Fibroblast of lung (primary cell): ENCODE measurements at places on chromosomes 7 and 10. TPM values are rescaled to one million over a fixed set of nuclear protein-coding genes. Genes with fewer than 3 reads are reported as not detected.

Gene COL1A2
- 2,400 and 2,928 TPM in 2 replicates for total RNA-seq

DNA sequence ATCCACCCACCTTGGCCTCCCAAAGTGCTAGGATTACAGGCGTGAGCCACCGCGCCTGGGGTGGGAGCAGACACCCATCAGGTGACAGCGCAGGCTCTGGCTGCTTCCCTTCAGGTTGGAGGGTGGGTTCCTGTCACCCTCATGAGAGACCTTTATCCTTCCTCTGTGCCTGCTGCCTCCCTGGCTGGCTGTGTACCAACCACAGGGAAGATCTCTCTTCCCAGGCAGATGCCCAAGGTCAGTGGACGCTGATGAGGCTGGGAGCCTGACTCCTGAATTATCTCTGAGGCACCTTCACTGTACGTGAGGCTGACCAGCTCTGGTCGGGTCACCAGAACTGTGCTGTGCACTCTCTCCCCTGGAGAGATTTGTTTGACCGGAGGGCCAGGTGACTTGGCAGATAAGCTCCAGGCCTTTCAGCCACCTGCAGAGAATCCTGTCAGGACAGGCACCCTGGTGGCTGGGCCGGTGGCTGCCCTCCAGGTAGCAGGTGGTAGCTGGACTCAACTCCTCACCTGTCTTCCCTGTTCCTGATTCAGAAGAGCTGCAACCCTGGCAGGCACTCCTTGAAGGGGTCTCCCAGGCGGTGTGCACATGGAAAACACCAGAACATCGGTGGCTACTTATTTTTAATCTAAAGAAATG lies 251.9 kb downstream of the GLRX3 start:
- no peak for DNase-seq

DNA sequence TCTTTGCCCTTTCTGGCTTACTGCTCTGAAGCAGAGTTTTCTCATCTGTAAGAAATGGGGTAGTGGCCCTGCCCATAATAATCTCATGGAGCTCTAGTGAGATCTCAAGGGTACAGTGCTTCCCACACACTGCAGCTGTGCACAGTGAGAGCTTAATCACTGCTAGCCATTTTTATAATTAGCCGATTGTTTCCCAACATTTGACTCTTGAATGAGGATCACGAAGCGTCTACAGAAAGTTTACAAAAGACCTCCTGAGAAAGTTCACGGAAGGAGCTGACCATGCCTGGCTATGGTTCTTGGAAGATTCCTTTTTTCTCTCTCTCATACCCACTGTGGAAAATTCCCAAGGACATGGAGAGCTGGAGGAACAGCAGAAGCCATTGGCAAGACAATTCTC lies 70.4 kb downstream of the FAM171A1 start:
- no peak for DNase-seq

GRCh38 chr10:11986593-11987216 lies 55.9 kb downstream of the UPF2 start:
- peak; percentile 88 for DNase-seq

Gene PLEKHS1
- not detected in 2 replicates for total RNA-seq

GRCh38 chr10:110033701-110034235 lies 26.0 kb downstream of the ADD3 start:
- DNase-seq, result no peak

GRCh38 chr7:53638517-53638916 lies 603.1 kb downstream of the POM121L12 start:
- DNase-seq, result no peak

- DNase-seq, result no peak
These were observed 338.8 kb downstream of the ELMO1 start for GRCh38 chr7:37109843-37110242.

GRCh38 chr10:90418869-90419652 lies 438.8 kb downstream of the HTR7 start:
- peak; percentile 96 for DNase-seq

Gene CYP3A7
- total RNA-seq, result 23.9 and 37.8 TPM in 2 replicates

Gene MAGI2
- total RNA-seq, result 9.2 and 17.0 TPM in 2 replicates

DNA sequence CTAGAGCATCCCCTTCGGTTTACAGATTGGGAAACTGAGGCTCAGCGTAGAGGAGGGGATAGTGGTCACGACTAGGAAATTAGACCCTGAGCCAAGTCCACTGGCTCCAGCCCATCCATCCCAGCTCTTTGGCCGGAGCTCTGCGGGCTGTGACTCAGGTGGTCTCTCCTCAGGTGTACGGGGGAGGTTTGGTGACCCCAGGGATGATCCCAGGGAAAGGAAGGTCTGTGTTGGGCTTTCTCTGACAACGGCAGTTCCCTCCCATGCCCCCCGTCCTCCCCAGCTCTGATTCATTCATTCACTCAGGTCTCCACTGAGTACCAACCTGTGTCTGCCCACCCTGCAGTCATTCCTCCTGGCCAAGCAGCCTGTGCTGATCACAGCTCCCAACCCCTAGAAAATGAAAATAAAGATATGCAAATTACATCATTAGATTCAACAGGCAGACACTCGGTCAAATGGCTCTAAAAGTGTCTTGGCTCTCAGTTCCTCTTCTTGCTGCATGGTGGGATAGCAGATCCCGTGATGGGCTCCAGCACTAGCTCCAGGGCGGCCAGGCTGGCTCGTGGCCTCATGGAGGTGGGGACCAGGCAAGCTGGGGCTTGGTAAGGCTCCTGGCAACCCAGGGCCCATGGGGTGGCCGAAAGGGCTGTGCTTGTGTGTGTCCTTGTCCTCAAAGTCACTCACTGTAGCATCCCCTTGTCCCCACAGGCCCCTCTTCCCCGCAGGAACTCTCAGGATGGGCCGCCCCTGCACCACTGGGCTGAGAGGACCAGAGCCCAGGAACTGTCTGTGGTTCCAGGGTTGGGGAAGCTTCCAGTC lies 37.8 kb downstream of the CLRN3 start:
- no peak for DNase-seq

Gene TMEM130
- total RNA-seq, result 0.26 and 0.66 TPM in 2 replicates

Gene SEMA3D
- total RNA-seq, result 4.6 and 12.1 TPM in 2 replicates

DNA sequence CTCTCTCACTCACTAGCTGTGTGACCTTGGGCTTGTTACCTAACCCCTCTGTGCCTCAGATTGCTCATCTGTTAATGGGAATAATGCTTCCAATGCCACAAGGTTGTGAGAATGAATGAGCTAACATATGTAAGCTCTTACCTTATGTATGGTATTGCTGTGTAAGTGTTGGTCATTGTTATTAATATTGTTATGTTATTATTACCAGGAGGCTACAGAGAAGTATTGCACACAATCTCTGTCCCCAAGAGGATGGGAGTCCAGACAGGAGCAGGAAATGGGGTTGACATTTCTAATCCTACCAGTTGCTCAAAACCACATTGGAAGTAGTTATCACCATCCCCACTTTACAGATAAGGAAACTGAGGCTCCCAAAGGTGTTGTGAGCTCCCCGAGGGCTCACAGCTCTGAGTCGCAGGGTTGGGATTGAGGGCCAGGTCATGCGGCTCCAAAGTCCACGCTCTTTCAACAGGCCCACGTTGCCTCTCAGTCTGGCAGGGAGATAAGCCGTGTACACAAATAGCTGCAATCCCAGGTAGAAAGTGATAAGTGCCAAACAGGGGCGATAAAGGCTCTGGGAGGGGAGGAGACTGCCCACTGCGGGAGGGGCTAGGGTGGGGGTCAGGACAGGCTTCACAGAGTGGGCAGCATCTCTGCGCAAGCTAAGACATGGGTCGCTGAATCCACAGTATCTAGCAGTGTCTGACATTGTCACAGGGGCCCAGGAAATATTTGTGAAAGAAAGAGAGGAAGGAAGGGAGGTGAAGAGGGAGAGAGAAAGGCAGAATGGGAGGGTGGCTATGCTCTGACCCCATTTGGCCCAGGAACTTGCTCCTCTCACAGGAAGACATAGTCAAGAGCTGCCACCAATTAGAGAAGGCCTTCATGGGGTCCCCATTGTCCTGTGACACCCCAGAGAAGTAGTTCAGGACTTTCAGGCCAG lies 9.6 kb upstream of the ZMIZ1 start:
- DNase-seq, result no peak

DNA sequence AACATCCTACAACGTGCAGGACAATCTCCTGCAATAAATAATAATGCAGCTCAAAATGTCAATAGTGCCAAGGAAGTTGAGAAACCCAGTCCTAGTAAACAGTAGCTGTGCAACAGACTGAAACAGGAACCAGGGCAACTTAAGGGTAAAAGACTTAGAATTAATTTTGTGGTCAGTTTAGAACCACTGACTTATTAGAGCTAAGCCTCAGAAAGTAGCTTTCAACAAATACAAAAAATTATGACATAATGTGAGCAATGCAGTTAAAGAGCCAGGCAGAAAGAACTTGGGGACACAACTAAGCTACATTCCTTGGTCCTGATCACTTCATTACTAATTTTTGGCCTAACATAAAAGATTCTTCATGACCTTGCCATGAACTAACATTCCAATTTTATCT lies 195.4 kb downstream of the MACC1 start:
- DNase-seq, result no peak

DNA sequence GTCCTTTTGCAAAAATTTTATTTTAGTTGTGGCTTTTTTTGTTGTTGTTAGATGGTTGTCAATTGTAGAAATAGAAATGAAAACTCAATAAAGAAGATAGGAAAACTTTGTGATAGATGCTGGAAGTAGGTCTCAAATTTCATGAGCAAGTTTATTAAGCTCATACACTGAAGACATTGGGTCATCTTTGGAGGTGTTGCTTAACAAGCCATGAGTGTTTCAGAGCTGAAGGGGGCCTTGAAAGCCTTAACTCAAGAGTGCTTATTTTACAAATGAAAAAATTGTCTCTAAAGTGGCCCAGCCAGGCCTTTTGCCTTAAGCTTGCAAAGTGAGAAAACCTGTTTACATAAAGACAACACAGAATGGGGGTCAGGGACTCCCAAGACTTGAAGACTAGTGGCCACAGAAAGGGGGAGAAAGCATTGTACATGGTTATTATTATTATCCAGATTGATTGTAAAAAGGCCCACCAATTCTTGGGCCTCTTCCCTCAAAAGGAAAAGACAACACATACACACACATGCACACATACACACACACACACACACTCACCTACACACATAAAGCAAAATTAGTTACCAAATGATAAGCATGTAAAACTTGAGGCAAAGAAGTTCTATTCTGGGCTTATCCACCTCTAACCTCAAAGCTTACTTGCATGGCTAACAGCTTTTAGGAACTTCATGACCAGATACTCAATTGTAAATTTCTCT lies 49.7 kb upstream of the GLCCI1 start:
- no peak for DNase-seq

Gene CTTNBP2
- total RNA-seq, result 4.4 and 8.3 TPM in 2 replicates

GRCh38 chr7:118648002-118648401 lies 423.5 kb downstream of the ANKRD7 start:
- no peak for DNase-seq

GRCh38 chr10:93006435-93007039 lies 54.1 kb upstream of the CYP26C1 start:
- DNase-seq, result peak; percentile 76

- DNase-seq, result no peak
These were observed 93.6 kb downstream of the LRMDA start for GRCh38 chr10:75525067-75525466.

Gene ARHGAP22
- total RNA-seq, result 21.3 and 75.5 TPM in 2 replicates

Gene DNTT
- not detected in 2 replicates for total RNA-seq

- DNase-seq, result no peak
These were observed 1206.6 kb downstream of the TYW1 start for GRCh38 chr7:68203251-68203650.

DNA sequence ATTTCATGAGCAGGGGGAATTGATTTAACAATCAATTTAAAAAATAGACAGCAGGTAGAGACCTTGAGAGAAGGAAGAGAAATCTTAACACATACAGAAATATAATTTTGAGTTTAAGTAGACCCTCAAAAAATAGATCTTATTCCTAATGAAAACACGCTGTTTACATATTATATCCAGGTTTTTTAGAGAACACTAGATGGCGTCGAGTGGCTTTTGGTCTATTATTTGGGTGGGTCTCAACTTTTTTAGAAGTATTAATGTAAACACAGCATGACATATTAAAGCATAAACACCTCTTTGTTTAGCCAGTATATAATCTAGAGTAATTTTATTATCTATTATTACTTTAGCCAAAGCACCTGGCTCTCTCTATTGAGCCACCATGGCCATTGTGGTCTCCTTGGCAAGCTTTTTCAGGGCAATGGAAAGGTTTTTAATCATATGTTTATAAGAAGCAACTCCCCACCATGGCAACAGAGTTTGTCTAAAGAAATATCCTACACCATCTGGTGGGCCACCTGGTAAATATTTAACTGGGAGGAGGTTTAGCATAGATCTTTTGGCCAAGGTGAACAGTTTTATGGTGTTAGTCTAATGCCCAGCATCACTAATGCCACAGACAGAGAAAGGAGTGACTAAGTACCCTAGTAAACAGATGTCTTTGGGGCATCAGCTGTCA lies 59.7 kb upstream of the PRSS1 start:
- DNase-seq, result no peak

DNA sequence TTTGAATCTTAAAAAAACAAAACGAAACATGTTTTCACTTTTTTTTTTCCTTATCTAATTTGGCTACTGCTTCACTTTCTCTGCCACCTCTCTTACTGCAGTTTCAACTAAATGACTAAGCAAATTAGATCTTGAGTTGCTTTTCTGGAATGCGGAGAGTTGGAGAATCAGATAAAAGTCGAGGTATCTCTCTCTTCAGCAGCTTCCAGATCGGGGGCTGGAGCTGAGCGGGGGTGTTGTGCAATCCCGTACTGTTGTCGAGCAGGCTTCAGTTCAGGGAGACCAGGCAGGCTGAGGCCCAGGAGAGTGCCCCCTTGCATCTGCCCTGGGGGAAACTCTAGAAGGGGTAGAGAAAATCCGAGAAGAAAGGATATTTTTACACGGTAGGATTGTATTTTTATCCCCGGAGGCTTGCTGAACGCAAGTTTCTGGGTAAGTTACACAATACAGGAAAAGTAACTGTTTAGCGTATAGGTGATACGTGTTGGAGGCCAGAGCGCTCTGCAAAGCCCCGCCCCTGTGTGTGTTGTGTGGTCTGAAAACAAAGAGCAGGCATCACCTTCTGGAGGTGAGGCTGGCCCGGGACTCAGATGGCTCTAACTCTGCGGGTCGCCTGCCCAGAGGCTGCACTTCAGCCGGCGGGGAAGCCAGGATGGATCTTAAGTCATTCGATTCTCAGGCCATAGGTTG lies 116.6 kb downstream of the KLF6 start:
- DNase-seq, result peak; percentile 91

GRCh38 chr10:5159126-5159525 lies 25.8 kb downstream of the AKR1C8 start:
- no peak for DNase-seq

DNA sequence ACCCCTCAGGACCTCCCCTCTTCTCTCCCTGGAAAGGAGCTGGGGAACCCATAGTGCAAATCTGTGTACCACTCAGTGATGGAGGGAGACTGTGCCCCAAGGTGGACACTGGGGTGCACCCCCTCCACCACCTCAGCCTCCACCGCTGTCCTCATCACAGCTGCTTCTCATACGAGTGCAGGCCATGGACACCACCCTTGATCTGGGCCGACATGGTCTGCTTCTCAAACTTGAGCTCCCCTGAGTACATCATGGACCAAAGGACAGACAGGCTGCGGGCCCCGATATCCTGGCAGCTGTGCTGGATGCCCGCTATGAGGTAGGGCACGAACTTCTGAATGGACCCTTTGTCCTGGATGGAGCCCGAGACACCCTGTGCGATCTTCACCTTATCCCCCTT lies 142.6 kb upstream of the KCNMA1 start:
- no peak for DNase-seq
